HS-27A (cell line): ENCODE measurements at places on chromosomes 3 and 15.

DNA sequence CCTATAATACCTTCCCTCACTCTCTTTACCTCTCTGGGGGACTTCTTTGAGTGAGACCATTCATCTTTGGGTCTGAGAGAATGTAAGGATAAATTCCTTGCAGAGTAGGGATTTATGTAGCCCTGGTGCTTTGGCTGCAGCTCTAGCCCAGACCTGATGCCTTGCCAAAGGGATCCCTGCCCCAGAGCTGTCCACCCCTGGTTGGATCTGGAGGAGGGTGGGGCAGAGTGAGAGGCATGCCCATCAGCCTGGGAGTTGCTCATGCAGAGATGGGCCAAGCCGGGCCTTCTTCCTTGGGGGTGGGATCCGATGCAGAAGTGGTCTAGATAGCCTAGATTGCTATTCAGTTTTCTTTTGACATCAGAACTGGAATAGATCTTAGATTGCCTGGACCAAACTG is 31.5 kb downstream of the RTP1 start:
- no peak for DNase-seq

GRCh38 chr3:41205591-41205990 is 6.3 kb downstream of the CTNNB1 start:
- DNase-seq, result no peak

GRCh38 chr3:112013058-112013783 is 14.5 kb downstream of the TAGLN3 start:
- DNase-seq, result no peak

GRCh38 chr3:48086705-48087104 is 70.5 kb upstream of the MAP4 start:
- DNase-seq, result peak; percentile 57

DNA sequence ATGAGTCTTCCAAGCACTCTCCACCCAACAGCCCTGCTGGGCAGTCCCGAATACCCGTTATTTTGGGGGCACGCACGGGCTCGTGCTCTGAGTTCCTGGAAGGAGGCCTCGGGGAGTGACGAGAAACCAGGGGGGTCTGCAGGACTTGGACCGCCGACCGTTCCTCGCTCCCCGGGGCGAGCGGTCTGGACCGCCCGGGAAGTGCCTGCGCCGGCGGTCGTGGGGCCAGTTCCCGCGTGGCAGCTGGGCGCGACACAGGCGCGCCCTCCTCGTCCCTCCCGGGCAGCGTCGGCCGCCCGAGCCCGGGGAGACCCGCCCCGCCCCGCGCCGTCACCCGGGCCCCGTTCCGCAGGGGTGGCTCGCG is 387 bp downstream of the GNB4 start:
- no peak for DNase-seq
